ENCODE measurements at places on chromosomes 7 and 10.

- no peak for DNase-seq
Measured at GRCh38 chr7:159026271-159027055, 118.2 kb downstream of the VIPR2 start.

DNA sequence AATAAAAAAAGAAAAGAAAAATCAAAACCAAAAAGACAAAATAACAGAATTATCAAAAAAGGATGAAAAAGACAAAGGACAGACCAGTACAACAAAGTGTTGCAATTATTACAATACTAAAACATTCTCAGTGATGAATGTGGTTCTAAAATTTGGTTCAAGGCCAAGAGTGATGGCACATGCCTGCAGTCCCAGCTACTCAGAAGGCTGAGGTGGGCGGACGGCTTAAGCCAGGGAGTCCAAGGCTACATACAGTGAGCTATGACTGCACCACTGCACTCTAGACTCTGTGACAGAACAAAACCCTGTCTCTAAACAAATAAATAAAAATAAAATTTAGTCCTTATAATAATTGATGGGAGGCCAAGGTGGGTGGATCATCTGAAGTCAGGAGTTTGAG lies 14.5 kb downstream of the BAZ1B start:
- no peak for DNase-seq

- DNase-seq = no peak
Measured at GRCh38 chr7:100736671-100737070, 3.3 kb downstream of the ZAN start.

DNA sequence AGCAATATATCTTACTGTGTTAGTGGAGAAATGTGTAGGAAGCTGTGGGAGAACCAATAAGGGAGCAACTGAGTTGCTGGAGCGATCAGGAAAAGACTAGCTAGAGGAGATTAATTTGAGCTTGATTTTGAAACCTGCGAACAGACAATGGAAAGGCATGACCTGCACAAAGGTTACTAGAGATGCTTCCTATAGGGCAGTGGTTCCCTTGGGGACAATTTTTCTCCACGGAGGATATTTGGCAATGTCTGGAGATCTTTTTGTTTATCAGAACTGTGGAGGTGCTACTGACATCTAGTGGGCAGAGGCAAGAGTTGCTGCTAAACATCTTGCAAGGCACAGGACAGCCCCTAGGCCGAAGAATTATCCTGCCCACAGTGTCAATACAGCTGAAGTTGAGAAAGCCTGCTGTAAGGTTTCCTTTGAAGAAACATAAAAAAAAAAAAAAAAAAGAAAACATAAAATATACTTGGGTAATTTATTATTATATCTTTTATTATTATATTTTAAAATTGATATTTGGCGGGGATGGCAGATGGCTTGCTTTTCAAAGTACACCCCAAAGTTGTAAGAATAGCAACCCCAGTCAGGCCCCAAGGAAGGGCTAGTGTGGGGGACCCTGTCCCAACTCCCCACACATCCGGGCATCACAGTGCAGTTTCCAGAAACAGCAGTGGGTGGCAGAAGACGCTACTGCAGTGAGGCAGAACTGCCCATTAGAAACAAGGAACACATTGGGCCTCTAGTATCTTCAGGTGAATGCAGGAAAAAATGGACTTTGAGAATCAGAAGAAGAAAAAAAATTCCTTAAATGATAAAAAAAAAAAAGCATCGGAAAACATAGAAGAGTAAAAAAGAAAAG lies 481.6 kb downstream of the SH2D4B start:
- DNase-seq = no peak

DNA sequence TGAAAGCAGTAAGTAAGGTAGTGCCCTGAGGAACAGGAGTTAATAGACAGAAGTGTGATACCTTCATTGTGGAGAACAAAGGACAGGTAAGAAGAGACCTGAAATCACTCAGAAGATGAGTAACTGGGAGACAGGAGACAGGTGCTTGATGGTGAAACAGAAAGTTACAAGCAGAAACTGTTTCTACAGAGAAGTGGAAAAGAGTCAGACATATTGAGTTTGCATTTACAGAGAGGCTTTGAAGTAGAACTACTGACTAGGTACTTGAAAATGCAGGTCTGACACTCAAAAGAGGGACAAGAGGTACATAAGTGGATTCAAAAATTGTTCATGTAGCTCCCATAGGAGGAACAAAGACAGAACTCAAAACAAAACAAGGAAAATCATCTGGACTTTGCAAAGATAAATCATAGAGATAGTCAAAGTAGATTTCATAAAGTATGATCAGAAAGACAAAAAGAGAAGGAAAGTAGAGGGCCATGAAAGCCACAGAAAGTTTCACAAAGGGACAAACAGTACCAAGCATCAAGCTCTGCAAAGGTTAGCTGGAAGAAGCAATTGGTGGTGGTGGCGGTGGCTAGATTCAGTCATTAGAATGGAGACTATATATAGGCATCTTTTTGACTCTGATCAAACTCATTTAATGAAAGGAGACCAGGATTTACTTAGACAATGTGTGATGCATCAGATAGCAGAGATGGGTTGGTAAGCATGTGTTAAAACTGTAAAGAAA lies 198.4 kb downstream of the PCLO start:
- no peak for DNase-seq

DNA sequence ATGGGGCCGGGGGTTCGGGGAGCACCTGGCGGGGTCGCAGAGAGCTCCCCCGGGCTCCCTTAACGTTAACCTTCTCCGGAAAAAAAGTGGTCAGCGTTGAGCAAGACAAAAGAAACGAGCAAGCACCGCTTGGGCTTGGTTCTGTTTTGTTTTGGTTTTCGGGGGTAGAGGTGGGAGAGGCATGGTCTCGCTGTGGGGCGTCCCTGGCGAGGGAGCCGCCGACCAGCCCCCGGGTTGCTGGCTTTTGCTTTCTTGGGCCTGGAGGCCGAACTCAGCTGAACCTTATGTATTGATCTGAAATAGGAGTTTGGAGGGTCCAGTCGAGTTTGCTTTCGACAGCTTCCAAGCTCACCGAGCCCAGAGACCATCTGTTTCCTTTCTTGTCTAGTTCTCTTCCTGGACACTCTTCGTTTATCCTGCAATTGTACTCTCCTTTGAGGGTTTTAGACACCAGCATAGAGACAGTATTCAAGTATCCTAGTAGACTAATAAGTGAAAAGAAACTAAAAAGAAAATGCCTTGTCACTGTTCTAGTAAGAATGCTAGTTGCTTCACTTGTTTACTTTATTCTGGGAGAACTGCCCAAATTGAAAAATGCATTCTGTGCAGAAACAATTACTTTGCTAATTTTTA lies 980 bp downstream of the FHIP2A start:
- DNase-seq = peak; percentile 6

DNA sequence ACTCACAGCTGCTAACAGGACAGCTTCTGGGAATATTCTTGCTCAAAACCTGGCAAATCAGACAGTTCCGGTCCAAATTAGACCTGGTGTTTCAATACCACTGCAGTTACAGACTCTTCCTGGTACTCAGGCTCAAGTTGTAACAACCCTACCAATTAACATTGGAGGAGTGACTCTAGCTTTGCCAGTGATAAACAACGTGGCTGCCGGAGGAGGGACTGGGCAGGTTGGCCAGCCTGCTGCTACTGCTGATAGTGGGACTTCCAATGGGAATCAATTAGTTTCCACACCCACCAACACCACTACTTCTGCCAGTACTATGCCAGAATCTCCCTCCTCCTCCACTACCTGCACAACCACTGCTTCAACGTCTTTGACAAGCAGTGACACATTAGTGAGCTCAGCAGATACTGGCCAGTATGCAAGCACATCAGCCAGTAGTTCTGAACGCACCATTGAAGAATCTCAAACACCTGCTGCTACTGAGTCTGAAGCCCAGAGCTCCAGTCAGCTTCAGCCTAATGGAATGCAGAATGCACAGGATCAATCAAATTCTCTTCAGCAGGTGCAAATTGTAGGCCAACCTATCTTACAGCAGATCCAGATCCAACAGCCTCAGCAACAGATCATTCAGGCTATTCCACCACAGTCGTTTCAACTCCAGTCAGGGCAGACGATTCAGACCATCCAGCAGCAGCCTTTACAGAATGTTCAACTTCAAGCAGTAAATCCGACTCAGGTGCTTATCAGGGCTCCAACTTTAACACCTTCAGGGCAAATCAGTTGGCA lies 2.1 kb downstream of the SP4 start:
- DNase-seq = no peak

- DNase-seq = no peak
Measured at GRCh38 chr7:25218191-25218590, 10.1 kb downstream of the NPVF start.

DNA sequence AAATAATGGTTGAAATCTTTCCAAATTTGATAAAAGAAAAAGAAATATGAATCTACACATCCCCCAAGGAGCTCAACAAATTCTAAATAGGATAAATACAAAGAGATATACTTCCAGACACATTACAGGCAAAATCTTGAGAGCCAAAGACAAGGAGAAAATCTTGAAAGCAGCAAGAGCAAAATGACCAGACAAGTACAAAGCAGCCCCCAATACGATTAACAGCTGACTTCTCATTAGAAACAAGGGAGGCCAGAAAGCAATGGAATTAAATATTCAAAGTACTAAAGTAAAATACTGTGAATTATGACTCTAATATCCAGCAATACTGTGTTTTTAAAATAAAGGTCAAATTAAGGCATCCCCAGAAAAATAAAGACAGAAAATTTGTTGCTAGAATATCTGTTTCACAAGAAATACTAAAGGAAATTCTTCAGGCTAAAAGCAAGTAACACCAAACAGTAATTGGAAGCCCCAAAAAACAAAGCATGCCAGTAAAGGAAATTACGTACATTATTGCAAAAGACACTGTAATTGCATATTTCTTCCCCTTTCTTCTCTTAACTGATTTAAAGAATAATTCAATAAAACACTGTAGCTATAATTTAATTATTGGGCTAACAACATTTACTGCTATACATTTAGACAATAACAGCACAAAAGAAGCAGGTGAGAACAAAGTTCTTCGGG lies 36.4 kb downstream of the ZNF438 start:
- no peak for DNase-seq

DNA sequence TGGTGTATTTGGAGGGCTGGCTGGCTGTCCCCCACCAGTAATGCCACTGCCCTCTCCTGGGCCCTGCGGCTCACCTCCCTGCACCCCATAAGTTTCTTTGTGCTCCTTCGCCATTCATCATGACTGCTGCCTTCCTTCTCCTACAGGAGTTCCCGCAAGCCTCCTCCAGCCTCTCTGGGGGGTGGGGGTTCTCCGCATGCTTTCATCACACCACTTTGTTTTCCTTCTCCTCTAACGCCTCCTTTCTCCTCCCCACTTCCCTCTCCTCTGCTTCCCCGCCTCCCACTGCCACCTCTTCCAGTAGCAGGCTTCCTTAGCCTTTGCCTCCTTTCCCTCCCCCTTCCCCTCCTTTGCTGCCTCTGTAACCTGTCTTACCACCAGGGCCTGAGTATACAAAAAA lies 58.1 kb downstream of the PAX2 start:
- DNase-seq = no peak

- no peak for DNase-seq
Measured at GRCh38 chr10:104417637-104418292, 64.1 kb downstream of the CFAP58 start.

DNA sequence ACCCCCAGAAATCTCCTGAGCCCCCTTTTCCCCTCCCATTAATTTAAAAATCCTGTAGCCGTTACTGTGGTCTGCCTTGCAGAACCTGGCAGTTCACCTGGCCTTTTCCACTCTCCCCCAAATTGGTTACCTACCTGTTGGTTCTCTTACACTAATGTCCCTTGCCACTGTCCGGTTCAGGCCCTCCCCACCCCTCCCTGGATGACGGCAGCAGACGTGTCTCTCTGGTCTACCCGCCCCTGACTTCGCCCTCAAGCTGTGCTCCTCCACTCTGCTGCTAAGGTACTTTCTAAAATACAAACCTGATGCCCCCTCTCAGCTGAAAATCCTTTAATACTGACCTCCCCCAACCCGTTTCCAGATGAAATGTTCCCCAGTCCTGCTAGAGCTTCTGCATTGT lies 15.6 kb upstream of the SH3PXD2A start:
- DNase-seq = no peak

- DNase-seq = no peak
Measured at GRCh38 chr10:76333796-76334195, 902.4 kb downstream of the LRMDA start.

GRCh38 chr10:1923586-1923985 lies 186.3 kb upstream of the ADARB2 start:
- no peak for DNase-seq

- DNase-seq = no peak
Measured at GRCh38 chr10:110867807-110868465, 3.8 kb upstream of the PDCD4 start.

DNA sequence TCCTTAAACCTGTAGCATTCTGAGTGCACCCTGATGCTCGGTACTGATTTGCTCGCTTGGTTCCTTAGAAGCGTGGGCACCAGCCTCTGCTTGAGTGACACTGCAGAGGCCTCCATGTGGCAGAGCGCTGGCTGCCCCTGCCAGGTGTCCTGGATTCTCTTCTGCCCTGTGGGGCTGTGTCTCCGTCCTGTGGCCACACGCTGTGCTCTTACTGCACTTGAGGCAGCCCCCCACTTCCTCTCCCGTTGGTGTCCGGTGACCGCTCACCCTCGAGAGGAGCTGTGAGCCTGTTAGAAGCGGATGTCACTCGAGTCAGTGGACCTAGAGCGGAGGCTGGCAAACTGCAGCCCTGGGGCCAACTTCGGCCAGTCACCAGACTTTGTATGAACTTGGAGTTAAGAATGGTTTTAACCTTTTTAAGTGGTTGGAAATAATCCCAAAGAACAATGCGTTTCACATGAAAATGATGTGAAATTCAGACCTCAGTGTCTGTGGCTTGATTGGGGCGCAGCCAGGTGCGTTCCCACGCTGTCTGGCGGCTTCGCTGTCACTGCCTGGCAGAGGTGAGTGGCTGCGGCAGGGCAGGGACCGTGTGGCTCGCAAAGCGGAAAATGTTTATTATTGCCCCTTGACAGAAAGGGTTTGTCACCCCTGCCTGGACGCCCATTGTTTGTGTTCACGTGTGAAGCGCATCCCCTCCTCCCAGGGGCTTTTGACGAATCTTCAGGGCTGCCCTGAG lies 114.6 kb downstream of the CYTH3 start:
- DNase-seq = no peak

DNA sequence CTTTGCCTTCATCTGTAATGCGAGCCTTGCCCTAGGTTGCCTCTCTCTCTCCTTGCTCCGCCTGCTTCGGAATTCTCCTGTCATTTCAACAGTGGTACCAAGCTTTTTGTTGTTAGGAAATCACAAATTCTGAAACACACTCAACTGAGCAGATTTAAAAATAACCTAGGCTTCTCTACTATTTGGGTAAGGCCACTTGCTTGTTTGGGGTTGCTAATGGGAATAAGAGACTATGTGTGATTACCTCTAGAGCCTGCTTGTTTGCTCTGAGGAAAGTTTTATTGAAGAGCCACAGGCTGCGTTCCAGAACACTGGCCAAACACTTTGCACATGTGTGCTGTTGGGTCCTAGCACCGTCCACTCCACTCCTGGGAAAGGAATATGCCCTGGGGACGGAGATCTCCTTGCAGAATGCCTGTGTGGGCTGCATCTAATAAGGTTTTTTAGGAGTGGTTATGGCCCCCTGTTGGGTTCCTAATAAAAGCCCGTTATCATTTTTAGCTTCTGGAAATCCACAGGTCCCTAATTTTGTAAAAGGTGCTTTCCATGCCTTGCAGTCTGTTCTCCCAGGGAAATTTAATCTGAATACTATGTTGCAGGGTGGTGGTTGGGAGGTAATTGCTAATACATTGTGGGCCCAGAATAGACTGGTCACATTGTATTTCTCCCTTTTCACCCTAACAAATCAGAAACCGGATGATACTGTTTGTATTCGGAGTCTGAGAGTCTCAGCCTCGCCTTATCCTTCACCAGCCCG lies 68.7 kb upstream of the KLF6 start:
- no peak for DNase-seq

GRCh38 chr10:101630633-101630920 lies 42.5 kb downstream of the DPCD start:
- DNase-seq = no peak
